Activated CD4-positive, alpha-beta T cell treated with anti-CD3 and anti-CD28 coated beads, Interleukin-2, amount 10 ng/mL, durations not matched to agents 7 days and 5 days (primary cell): ENCODE measurements at places on chromosomes 4 and X. TPM values are rescaled to one million over a fixed set of nuclear protein-coding genes. Genes with fewer than 3 reads are reported as not detected.

FAM9C gene
- not detected for total RNA-seq

MAGEA10 gene
- total RNA-seq, result not detected

ADH1A gene
- not detected for total RNA-seq

CT45A2 gene
- total RNA-seq, result not detected

DNA sequence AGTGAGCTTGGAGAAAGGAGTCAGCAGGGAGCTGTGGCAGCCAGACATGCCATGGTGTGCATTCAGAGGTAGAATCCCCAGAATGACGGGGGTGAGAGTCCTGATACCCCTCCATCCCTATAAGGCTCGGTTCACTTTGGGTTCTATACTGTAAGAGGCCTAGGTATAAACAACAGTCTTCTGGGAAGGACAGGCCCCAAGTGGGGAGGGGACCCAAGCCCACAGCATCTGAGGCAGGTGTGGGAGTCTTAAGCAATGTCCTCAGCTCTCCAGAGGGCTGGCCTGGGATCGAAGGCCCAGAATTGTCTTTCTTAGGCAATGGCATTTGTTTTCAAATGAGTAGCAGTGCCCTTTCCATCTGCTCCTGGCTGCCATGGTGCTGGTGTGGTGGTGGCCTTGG lies 50.2 kb upstream of the MAMLD1 start:
- H3K27ac ChIP-seq, result no peak overlapping the region
- peaks cover 7% of the 10 kb centered on the region for H3K4me1 ChIP-seq
- no peak for DNase-seq

- H3K27me3 ChIP-seq, result no peaks in the 10 kb centered on the region
- no peaks in the 10 kb centered on the region for H3K4me1 ChIP-seq
- no peaks in the 10 kb centered on the region for H3K36me3 ChIP-seq
- no peak overlapping the region for H3K4me3 ChIP-seq
- no peak for DNase-seq
These were observed 726.9 kb downstream of the GRID2 start for GRCh38 chr4:93030670-93031069.

- DNase-seq, result no peak
- no peak overlapping the region for H3K27ac ChIP-seq
- no peak overlapping the region for H3K4me3 ChIP-seq
- peaks cover 5% of the 10 kb centered on the region for H3K36me3 ChIP-seq
These were observed 154.6 kb downstream of the AFAP1 start for GRCh38 chr4:7785017-7785416.

GRCh38 chr4:118340109-118340508 lies 12.7 kb downstream of the PRSS12 start:
- H3K36me3 ChIP-seq, result no peaks in the 10 kb centered on the region
- no peak overlapping the region for H3K27ac ChIP-seq

DNA sequence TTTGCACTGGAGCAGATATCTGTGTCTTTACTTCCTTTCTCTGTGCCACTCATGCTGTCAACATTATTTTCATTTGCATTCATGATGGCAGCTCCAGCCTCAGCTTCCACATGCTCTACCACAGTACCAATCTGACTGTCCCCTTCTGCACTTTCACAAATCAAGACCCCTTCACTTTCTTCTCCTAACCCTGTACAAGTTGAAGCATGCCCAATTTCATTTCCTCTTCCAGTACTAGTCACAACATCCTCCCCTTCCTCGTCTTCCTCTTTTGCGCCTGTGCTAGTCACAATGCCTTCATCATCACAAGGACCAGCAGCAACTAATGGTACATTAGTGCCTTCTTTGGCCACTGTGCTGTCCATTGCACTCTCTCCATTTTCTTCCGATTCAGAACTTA lies 26.5 kb downstream of the BOD1L1 start:
- DNase-seq, result no peak
- H3K27ac ChIP-seq, result peak overlapping the region; percentile 67
- peaks cover 57% of the 10 kb centered on the region for H3K36me3 ChIP-seq
- no peaks in the 10 kb centered on the region for H3K27me3 ChIP-seq
- peaks cover 21% of the 10 kb centered on the region for H3K4me1 ChIP-seq
- H3K4me3 ChIP-seq, result no peak overlapping the region

DNA sequence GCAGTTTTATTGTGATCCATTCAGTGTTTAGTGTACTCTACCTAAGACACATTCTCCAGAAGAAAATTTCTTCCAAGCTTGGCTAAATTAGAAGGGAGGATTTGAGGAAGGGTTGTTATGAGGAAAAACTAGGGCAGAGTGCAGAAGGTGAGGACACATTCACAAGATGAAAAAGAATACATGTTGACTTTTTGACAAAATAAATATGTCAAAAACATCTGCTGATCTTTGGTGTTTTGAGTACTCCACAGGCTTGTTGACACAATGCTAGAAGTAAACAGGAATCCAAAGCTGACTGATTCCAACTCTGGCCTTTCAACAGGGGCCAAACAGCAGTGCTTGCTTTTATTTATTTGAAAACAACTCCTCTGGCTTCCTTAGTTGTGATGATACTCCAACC lies 125.8 kb upstream of the SLC7A11 start:
- no peak for DNase-seq
- H3K27me3 ChIP-seq, result no peaks in the 10 kb centered on the region
- H3K36me3 ChIP-seq, result no peaks in the 10 kb centered on the region
- no peak overlapping the region for H3K4me3 ChIP-seq

DNA sequence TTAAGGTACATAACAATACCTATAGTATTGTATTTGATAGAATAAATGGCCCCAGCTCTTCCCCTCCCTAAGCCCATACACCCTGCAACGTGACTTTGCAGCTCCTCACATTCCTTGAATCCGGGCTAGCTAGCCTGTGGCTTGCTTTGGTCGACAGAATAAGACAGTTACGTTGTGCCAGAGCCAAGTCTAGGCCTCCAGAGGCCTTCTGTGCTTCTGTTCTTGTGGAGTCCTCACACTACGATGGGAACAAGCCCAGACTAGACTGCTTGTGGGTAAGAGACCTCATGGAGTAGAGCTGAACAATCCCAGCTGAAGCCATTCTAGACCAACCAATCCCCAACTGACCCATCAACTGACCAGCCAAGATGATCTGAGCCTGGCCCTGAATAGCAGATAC lies 102.4 kb upstream of the PLAC1 start:
- H3K36me3 ChIP-seq, result no peaks in the 10 kb centered on the region
- no peak overlapping the region for H3K4me3 ChIP-seq
- no peaks in the 10 kb centered on the region for H3K4me1 ChIP-seq
- no peak overlapping the region for H3K27ac ChIP-seq
- DNase-seq, result no peak

GRCh38 chr4:152563209-152563608 lies 27.3 kb upstream of the FBXW7 start:
- peaks cover 6% of the 10 kb centered on the region for H3K4me1 ChIP-seq
- H3K4me3 ChIP-seq, result no peak overlapping the region

- no peaks in the 10 kb centered on the region for H3K27me3 ChIP-seq
- no peaks in the 10 kb centered on the region for H3K4me1 ChIP-seq
- no peak for DNase-seq
- no peak overlapping the region for H3K4me3 ChIP-seq
- H3K27ac ChIP-seq, result no peak overlapping the region
These were observed 1473.4 kb downstream of the RPA4 start for GRCh38 chrX:98357146-98357545.
